NCI-H345 (cell line): ENCODE measurements at places on chromosomes 12 and 14.

- DNase-seq, result no peak
Observed at GRCh38 chr14:53186532-53186931, 33.4 kb upstream of the DDHD1 start.

- DNase-seq, result no peak
Observed at GRCh38 chr14:102822311-102822863, 45.1 kb downstream of the TRAF3 start.

- no peak for DNase-seq
Observed at GRCh38 chr12:48556631-48557030, 13.2 kb downstream of the LALBA start.

DNA sequence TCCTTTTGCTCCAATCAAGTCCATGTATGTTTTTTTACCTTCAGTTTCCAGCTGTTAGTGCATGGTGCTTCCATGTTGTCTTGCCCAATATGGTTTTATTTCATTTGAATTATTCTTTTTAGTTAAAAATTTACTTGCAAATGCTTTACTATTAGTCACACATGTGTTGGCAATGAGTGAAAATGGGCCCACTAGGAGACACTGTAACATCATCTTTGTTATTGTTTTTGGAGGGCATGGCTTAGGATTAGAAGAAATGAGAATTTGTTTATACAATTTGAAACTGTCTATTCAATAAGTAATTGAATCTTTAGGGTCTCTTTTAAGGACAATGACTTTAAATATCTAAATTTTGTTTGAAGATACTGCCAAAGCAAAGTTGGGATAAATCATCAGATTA lies 133.7 kb downstream of the BRMS1L start:
- no peak for DNase-seq

DNA sequence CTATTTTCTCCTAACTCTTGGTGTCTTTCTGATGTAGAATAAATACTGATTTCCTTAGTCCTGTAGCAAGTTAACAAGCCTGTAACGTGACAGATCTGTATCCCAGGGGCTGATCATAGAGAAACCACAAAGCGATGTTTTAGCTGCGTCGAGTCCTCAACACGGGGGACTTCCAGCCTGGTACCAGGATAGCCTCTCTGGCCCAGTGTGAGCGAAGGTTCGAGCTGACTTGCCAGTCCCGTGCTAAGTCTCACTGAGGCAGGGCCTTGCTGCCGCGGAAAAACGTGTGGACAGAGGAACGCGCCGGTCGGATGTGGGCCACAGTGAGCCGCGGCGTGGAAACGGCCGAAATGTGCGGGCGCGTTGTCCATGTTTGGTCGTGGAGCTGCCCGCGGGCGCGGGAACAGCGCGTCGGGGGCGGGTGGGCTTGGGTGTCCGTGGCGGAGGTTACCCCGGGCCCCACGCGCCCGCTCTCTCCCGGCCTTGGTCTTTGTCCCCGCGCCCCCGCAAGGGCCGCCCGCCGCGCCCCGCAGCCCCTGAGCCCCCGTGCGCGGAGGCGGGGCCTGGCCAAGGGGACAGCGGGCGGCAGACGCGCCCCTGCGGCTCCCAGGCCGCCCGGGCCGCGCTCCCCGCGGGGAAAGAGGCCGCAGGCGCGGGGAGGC lies 531 bp upstream of the EML1 start:
- no peak for DNase-seq

DNA sequence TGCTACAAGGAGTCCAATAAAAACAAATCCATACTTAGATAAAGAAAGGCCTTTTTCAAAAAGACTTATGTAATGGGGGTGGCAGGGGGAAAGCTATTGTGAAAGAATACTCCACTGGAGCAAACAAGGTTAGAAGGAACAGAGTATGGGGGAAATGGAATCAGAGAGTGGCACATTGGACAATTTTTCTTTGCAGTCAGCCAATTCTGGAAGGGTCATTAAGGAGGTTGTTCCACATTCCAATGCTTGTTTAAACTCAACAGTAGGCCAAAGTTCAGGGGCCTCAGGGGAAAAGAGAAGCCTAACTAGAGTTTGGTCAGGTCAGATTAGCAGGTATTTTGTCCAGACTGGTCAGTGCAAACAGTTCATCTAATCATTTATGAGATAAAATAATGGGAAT lies 105.2 kb upstream of the RESF1 start:
- no peak for DNase-seq

DNA sequence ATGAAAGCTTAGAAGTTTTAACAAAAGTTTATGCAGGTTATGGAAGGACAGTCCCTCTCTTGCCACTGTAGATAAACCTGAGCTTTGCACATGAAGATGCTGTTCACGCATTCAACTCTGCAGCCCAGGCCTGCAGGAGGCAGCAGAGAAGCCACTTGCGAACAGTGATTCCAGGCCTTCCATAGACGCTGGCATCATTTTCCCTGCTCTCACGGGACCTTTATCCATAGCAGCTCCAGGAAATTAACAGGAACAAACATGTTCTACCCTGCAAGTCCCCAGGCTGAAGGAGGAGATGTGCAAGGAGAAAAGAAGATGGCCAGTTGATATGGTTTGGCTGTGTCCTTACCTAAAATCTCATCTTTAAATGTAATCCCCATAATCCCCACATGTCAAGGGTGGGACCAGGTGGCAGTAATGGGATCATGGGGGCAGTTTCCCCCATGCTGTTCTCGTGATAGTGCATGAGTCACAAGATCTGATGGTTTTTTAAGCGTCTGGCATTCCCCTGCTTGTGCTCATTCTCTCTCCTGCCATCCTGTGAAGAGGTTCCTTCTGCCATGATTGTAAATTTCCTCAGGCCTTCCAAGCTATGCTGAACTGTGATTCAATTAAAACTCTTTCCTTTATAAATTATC lies 2.0 kb downstream of the ERP27 start:
- DNase-seq, result no peak

DNA sequence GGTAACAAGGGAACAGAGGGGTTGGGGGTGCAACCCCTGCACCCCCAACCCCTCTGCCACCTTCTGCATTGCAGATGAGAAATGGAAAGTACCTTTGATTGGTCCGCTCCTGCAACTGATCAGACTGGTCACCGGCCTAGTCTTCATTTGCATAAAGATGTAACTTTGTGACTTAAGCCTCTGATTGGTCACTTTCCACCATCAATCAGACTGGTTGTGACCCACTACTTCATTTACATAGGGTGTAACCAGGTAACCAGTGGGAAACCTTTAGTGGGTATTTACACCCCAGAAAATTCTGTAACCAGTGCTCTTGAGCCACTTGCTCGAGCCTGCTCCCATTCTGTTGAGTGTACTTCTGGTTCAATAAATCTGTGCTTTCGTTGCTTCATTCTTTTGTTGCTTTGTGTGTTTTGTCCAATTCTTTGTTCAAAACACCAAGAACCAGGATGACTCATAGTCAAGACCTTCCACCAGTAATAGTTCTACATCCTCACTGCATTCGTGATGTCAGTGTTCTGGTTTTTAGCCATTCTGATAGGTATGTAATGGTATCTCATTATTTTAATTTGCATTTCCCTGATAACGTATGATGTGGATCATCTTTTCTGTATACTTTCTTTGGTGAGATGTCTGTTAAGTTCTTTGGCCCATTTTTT lies 30.8 kb downstream of the LEMD3 start:
- DNase-seq, result no peak

GRCh38 chr14:104708606-104709268 lies 15.3 kb upstream of the ADSS1 start:
- peak; percentile 69 for DNase-seq

- DNase-seq, result no peak
Observed at GRCh38 chr12:50185970-50186663, 18.9 kb upstream of the CERS5 start.

- no peak for DNase-seq
Observed at GRCh38 chr12:6336889-6337853, 4.7 kb downstream of the TNFRSF1A start.

DNA sequence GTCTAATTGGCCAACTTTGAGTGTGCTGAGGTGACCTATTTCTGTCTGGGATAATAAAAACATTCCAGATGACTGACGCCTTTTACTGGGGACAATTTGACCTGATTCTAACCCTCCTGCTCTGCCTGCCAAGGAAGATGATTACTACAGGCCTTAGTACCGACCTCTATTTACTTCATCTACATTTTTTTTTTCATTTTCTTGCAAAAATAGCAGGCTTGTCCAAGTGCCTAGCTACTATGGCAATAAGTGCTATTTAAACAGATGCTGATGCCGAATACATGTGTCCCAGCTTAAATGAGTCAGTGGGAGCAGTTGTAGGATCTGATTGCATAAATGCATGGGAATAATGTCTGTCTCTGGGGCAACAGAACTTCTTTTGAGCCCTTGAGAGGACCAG lies 254.3 kb downstream of the RGS6 start:
- no peak for DNase-seq

GRCh38 chr12:2422591-2422990 lies 369.8 kb downstream of the CACNA1C start:
- no peak for DNase-seq

- DNase-seq, result no peak
Observed at GRCh38 chr12:13942826-13943225, 38.6 kb downstream of the GRIN2B start.

DNA sequence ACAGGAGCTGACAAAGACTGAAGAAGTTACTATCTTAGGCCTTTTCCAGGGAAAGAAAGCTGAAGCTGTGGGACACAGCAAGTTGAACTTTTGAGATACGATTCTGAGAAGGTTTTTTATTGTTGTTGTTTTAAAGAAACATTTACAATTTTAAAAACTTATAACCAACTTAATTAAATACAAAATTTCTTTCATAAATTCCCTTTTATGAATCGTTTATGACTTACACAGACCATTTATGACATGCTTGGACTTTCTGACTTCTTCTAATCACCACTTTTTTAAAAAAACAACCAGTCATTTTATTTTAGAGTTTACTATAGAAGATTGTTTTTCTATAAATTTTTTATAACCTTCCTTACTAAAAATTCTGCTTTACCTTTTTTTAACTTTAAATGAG lies 68.7 kb downstream of the DHRS2 start:
- no peak for DNase-seq

- no peak for DNase-seq
Observed at GRCh38 chr12:7047306-7047705, 13.2 kb upstream of the C1S start.

- no peak for DNase-seq
Observed at GRCh38 chr12:52977170-52977569, 28.3 kb downstream of the KRT18 start.

DNA sequence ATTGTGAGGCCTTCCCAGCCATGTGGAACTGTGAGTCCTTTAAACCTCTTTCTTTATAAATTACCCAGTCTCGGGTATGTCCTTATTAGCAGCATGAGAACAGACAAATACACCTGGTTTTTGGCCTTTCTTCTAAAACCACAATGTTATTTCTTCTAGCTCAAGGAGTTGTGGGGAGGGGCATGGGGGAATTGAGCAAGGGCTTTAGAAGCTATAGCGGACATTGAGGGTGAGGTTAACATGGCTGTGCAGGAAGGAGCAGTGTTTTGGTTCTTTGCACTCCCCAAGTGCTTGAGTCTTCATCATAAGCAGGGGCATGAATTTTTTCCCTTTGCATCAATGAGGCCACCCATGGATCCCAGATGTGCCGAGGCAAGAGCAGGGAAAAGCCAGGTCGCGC lies 86.8 kb downstream of the SPRING1 start:
- no peak for DNase-seq

- no peak for DNase-seq
Observed at GRCh38 chr12:133222211-133222610, 13.5 kb downstream of the ANHX start.

- DNase-seq, result no peak
Observed at GRCh38 chr12:53211476-53212381, 4.7 kb upstream of the ITGB7 start.

DNA sequence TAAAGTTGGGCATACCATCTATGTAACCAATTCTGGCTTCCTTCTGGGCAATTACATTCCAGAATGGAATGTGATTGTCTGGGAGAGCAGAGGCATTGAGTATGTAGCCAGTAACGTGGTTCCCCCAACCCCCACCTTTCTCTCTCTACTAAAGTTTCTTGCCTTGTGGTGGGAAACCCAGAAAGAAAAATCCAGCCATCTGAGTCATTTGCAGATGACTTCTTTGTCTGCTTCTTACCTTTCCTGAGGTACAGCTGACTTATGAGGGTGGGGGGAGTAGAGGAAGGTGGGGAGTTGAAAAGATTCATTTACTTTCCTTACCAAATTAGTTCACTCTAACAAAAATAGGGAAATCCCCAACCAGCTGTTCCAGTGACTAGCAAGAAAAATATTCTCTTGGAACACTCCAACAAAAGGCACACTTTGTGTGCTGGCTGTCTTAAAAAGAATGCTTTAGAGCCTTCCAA lies 112.1 kb upstream of the FRMD6 start:
- DNase-seq, result no peak

DNA sequence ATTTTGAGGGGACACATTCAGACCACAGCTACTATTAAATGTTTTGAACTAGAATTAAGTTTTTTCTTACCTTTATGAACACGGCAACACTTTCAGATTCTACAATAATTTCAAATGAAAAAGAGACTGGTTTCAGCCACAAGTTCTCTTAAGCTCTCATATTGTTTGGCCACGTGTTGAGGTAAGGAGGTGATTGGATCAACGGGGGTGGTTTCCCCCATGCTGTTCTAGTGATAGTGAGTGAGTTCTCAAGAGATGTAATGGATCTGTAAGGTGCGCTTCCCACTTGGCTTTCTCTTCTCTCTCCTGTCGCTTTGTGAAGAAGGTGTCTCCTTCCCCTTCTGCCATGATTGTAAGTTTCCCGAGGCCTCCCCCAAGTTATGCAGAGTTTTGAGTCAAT lies 48.9 kb upstream of the DYRK2 start:
- DNase-seq, result no peak

- DNase-seq, result no peak
Observed at GRCh38 chr12:114241973-114242434, 163.9 kb downstream of the TBX5 start.

DNA sequence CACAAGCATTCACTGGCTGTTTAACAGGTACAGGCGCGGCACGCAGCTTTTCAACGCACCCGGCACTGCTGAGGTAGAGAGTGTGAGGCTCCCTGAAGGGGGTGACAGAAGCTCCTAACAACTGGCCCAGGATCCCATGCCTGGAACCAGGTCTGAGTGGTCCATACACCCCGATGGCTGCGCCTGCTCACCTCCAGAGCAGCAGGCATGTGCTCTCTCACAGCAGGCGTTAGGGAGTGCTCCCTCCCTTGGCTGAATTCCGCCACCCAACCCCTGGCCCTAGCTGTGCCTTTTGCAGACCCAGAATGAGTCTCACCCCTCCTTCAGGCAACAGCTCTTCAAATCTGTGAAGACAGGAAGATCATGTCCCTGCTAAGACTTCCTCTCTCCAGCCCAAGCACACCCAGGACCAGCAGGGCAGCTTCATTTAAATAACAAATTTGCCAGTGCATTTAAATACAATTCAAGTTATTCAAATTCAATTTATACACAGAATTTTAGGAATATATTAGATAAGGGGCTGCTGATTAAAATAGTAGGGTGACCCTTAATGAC lies 86.0 kb downstream of the SETD3 start:
- DNase-seq, result no peak
